ENCODE measurements at places on chromosomes 3 and 15.
A peak's percentile ranks its signal among the peaks of the same experiment; 100 is the strongest.

- DNase-seq: no peak
Observed at GRCh38 chr3:168506589-168506988, 410.9 kb upstream of the GOLIM4 start.

DNA sequence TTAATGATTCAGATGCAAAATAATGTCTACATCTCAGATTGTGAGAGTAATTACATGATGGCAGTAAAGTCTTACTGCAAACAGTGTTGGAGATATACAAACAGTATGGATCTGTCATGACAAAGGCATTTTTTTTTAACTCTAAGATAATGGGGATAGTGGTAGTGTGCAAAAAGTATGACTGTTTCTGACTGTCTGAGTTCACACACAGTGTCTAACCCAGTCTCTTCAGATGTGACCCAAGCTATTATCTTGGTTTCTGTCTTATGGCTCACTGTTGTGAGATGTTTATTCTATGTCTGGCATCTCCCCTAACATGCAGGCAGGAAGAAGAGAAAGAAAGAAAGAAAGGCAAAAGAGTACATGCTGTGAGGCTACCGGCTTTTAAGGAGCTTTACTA lies 17.0 kb downstream of the RPL39L start:
- no peak for DNase-seq

DNA sequence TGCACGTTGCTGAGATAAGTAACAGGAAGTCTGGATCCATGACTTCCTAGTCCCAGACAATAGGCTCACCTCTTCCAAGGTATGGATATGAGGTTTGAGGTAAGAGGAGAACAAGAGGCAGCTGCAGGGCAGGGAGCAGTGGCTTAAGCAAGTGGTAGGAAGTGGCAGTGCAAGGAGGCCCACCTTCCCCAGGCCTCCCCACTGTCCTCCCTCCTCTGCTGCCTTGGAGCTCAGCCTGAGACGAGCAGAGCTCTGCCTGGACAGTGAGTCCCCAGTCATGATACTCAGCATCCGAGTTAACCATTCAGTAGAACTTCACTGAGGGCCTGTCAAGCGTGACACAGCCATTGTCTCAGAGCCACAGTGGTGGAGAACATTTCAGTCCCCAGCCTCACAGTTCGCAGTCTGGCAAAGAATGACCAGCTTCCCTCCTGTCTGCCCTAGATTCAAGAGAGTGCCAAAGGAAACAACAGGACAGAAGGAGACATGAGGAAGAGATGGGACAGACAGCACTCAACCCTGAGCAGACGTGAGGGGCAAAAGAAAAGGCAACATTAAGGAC lies 41.4 kb upstream of the BOC start:
- no peak for DNase-seq

- DNase-seq: peak; percentile 11
Observed at GRCh38 chr3:99172736-99173657, 271.5 kb upstream of the DCBLD2 start.

DNA sequence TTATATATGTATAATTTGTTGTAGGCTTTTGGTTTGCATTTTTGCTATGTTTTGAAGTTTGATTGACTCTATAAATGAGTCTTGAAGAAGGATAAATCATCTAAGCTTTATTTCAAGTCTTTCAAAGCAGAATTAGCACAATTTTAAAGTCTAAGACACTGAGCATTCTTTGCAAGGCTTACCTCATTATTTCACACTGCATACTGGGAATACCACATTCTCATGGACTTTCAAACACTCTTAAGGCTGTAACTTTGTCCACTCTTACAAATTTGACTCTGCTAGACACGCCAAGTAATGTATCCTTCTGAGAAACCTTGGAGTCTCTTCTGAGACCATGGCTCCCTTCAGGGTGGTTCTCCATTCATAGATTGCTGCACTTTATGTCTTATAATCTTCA lies 281.3 kb upstream of the COL8A1 start:
- DNase-seq: no peak

DNA sequence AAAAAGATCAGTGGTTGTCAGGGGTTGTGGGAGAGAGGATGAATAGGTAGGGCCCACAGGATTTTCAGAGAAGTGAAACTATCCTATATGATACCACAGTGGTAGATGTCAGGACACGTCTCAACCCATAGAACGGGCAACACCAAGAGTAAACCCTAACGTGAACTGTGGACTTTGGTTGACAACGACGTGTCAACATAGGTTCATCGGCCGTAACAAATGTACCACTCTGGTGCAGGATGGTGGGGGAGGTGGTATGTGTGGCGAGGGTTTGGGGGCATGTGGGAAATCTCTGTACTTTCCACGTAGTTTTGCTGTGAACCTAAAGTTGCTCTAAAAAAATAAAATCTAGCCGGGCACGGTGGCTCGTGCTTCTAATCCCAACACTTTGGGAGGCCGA lies 13.0 kb upstream of the PIGZ start:
- no peak for DNase-seq

DNA sequence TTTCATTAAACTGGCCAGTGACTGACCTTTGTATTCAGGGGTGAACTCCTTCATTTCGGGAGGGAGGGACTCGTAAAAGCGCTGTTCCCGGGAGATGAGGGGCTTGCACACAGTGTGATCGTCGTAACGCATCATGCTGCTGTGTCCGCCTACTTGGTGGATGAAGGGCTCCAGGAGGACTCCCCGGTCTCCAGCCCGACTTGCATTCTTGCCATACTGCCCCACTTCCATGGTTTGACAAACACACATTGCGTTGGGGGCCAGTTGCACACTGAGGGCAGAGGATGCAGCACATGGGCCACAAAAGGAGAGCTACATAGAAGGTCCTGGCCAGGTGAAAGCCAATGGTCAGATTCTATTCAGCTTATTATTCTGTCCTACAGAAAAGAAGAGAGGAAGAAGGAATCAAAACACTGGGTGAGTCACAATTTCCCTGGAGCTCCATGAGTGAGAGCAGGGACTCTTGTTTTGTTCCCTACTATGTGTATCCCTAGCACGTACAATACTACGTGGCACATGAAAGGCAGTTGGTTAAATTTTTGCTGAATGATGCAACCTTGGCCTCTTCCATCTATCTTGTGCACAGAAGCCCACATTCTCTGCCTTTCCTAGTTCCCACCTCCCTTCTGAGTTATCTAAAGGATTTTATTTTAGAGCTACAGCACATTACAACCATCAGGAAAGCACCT lies 24.2 kb upstream of the GMPPB start:
- no peak for DNase-seq

- no peak for DNase-seq
Observed at GRCh38 chr3:80855482-80855881, 906.0 kb downstream of the GBE1 start.

DNA sequence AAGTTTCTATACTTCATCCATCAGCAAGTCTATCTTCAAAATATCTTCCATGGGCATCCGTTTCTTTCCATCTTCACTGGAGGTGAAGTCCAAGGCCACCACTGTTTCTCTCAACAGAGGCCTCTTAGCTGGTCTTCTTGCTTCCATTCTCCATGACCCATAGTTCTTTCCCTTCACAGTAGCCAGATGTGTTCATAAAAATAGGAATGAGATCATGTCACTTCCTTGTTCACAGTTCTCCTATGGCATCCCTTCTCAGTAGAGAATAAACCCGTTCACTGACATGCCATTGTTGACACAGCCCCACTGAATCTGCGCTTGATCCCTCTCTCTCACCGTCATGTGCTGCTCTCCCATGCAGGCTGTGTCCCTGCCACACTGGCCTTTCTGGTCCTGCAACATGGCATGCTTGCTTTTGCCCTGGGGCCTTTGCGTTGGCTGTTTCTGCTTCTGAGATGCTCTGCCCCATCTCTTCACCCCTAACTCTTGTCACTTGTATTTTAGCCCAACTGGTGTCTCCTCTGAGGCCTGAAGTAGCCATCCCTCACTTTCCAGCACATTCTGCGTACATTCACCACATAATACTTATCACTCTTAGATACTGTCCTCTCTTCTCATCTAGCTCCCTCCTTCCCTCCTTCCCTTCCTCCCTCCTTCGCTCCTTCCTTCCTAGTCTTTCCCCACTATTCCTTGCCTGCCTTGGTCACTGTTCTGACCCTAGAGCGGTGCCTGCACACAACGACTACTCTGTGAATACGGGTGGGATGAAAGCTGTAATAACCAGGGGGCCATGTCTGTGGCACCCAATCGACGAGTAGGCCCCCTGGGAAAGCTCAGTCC lies 42.0 kb downstream of the STARD5 start:
- DNase-seq: no peak

DNA sequence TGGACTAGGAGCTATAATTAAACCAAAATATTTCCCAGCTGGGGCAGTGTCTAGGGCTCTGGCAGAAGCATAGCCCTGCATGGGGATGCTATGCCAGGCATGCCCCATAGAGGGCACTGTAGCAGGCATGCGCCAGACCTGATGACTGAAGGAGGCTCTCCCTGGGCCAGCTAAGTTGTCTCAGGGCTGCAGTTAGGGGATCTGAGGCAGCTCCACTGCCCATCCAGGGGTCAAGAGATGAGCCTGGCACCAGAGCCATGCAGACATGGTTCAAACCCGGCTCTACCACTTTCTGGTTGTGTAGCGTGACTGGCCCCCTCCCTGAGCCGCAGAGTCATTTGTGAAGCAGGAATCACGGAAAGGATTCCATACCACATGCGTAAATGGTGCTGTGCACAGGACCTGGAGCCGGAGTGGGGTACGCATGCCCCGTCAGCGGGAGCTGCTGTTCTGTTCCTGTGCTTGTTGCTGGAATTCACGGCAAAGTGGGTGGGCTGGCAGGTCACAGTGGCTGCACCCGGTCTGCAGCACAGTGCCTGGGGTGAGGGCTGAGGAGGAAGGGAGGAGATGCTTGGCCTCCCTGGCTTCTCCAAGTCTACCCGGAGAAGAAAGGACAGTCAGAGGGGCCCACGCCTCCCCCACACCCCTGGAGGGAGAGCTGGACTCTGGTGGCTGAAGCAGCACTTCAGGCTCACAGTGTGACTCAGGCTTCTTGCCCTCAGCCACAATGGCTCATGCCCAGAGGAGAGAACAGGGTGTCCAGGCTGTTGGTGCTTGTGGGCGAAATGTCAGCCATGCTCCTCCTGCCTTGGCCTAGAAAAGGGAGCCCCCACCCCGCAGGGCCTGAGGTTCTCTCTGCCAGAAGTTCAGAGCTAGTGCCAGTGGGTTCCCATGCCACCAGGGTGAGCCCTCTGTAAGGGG lies 43.1 kb downstream of the DNASE1L3 start:
- DNase-seq: no peak

GRCh38 chr3:25472731-25473130 lies 44.7 kb downstream of the RARB start:
- no peak for DNase-seq

- no peak for DNase-seq
Observed at GRCh38 chr3:65877160-65877559, 161.6 kb downstream of the MAGI1 start.

DNA sequence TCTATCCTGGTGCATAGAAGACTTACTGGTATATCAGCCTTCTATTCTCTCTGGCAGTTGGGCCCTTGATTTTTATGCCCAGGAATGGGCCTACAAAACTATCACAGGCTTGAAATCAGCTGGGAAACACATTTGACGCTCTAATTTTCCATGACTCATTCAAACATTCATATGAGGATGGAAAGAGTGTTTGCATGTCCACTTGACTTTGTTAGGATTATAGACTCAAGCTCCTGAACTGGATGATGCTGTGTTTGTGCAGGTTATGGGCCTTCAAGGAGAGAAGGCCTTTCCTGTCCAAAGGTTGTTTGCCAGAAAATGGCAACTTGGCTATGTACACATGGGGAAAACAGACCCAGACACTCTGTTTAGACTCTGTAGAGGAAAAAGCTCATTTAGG lies 219.9 kb downstream of the GAP43 start:
- no peak for DNase-seq

GRCh38 chr15:66730168-66731021 lies 28.4 kb downstream of the SMAD6 start:
- no peak for DNase-seq

DNA sequence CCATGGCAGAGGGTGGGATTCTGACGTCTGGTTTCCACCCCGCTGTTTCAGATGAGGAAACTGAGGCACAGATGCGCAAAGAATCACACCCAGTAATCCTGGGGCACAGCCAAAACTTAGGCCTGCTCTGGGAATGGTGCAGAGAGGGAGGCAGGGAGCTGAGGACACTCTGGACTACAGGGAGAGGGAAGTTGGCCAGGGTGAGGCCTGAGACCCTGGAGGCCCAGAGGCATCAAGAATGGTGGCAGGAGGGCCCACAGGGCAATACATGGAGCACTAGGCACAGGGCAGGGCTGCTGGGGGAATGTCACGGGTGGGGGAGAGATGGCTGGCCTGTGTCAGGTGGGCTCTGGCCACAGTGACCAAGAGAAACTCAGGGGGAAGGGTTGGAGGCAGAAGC lies 63.6 kb downstream of the TLE3 start:
- DNase-seq: no peak

- DNase-seq: no peak
Observed at GRCh38 chr3:171614318-171614921, 154.2 kb upstream of the TNIK start.

DNA sequence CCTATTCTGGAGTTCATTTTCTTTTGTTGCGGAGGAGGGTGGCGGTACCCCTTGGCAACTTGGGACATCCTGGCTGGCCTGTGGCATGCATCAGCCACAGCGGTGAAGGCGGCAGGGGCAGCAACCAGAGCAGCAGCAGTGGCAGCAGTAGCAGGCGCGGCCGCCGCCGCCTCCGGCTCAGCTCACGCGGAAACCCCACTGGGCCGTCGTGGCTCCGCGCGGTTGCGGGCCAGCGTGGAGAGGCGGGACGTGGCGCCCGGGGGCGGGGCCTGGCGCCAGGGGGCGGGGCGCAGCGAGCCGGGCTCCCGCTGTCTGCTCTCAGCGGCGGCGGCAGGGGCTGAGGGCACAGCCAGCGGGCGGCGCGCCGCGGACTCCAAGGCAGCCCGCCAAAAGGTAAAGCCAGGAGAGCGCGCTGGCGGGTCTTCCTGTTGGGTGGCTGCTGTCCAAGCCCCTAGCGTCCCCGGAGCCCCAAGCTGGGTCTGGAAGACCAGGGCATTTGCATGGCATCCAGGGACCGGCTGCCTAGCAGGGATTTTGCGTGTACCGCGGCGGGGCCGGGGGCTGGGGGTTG lies 334.4 kb upstream of the THRB start:
- DNase-seq: no peak

DNA sequence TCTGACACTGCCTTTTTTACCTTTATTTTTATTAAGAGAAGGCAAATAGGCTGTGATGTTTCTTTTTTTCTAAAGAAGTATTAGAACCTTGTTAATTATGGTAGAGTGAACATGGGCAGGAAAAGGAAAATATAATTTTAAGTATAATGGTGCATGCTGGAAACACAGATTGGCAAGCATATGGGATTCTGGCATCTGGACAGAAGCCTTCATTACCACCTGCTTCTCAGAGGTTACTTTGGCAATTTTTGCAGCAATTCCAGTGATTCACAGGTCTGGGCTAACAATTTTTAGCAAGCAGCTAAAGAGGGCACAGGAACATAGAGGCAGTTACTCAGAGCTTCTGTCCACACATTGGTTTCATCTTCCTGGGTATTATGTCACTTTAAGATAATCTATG lies 258.3 kb downstream of the DIPK2A start:
- no peak for DNase-seq

Data from CMK (cell line).